ENCODE measurements at places on chromosomes 1 and 21.

- no peak for DNase-seq
Measured at GRCh38 chr1:100988121-100988520, 37.5 kb downstream of the DPH5 start.

DNA sequence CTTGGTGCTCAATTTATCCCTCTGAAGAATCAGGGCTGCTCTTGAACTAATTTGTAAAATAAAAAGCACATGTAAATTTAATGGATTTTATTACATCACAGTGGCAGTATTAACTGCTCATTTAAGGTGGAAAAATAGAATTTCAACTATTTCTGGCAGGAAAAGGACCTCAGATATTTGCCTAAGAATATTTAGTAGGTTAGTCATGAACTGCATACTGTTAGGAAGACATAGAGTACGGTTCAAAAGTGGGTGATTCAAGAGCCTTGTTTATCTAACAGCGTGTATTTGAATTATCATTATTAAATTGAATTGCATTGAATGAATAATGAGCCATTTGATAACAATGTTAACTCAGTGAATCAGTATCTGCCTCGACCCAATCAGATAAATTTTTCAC, 248.8 kb upstream of the PBX1 start:
- no peak for DNase-seq

DNA sequence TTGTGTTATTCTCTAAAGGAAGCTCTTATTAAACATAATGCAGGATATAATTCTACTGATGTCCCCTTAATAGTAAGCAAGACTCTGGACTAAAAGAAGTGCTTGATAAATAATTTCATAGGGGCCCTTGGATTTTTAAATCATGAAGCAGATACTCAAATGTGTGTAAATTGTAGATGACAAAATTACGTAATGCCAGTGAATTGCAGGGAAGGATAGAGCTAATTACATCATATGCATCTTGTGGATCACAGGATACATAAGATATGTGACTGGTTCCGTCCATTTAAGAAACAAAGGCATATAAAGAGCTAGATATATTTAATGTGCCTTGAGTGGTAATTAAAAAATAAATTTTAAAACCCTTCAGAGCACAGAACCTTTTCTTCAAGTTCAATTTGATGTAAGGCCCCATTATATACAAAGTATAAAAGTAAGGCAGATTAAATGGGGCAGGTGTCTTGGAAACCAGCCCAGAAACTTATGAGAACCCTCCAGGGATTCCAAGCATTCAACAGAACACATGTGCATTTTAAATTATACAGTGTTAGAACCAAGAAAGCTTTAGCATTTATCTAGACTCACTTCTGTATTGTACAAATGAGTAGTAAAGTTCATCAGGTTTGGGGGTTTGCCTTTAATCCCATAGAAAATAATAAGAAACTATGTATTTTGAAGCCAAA, 190.4 kb downstream of the NCAM2 start:
- DNase-seq: no peak

DNA sequence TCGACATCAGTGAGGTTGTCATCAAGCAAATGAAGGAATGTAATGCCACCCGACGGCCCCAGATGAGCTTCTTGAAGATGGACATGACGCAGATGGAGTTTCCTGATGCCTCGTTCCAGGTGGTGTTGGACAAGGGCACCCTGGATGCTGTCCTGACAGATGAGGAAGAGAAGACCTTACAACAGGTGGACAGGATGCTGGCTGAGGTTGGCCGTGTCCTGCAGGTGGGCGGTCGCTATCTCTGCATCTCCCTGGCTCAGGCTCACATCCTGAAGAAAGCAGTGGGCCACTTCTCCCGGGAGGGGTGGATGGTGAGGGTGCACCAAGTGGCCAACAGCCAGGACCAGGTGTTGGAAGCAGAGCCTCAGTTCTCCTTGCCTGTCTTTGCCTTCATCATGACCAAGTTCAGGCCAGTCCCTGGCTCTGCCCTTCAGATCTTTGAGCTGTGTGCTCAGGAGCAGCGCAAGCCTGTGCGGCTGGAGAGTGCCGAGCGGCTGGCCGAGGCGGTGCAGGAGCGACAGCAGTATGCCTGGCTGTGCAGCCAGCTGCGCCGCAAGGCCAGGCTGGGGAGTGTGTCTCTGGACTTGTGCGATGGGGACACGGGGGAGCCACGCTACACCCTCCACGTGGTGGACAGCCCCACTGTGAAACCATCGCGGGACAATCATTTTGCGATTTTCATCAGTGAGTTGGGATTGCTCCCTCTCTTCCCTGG, 2.5 kb downstream of the METTL13 start:
- no peak for DNase-seq

DNA sequence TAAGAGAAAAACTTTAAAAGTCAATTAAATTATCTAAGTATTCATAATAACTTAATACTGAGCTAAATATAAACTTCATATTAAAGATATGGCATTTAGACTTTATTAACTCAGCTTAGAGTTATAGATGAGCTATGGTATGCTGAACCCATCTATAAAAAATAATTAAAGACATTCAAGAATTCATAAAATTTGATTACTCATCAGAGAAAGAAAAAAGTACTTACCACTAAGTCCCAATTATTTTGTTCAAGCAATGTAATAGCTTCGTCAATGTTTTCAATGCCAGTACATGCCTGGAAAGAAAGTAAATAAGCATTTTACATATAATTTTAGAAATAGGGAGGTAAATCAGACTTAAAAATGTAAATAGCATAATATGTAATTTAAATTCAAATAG, 102.4 kb downstream of the FAF1 start:
- DNase-seq: no peak

DNA sequence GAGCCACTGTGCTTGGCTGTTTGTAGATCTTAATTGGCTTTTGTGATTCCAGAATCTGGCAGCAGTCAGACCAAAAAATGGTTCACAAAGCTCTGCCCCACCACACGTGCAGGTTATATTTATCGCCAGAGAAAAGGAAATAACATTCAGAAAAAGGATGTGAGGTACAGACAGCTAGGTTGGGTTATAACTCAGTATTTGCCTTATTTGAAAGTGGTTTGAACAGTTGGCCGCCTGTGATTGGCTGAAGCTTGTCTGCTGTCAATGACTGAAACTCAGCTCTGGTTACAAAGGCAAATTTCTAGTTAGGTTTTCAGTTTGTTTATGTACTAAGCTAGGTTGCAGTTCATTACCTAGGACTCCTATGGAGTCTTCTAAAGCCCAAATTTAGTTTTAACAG, 9.6 kb downstream of the SH3BGR start:
- no peak for DNase-seq

GRCh38 chr1:10339815-10340214, 59.0 kb upstream of the PGD start:
- DNase-seq: no peak

- no peak for DNase-seq
Measured at GRCh38 chr1:202888221-202888530, 773 bp downstream of the RABIF start.

DNA sequence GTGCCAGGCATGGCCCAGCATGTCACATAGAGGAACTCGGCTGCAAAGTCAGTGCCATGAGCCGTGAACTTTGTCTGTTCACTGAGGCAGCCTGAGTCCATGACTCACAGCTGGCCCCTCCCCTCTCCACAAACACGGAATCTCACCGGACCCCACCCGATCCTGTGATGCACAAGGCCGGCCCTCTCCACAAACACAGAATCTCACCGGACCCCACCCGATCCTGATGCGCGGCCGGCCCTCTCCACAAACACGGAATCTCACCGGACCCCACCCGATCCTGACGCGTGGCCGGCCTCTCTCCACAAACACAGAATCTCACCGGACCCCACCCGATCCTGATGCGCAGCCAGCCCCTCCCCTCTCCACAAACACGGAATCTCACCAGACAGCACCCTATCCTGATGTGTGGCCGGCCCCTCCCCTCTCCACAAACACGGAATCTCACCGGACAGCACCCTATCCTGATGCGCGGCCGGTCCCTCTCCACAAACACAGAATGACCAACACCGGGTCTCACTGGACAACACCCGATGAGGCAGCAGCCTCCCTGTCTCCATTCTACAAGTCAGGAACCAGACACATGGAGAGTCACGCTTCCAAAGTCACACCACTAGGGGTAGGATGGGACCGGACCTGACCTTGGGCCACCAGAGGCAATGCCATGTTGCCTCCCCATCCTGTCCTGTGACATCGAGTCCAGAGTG, 39.6 kb upstream of the GPR153 start:
- DNase-seq: no peak

DNA sequence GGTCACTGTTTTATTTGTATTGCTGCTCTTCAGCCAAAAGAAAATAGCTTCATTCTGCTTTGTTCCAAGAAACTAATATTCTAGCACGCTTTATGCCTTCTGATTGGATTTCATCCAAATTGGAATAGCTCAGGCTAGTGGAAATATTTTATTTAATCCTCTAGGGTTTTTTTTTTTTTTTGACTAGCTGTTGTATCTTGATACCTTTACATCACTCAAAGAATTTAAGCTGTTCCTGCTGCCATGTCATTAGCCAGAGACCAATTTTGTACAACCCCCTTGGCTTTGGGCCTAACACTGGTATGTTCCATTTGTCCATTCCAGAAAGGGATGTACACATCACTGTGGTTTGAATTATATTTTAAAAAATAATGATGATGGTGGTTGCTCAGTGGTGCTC, 103.0 kb downstream of the DISC1 start:
- no peak for DNase-seq

GRCh38 chr1:163745204-163745603, 423.4 kb downstream of the NUF2 start:
- DNase-seq: no peak

GRCh38 chr1:116234429-116234828, 123.2 kb downstream of the MAB21L3 start:
- DNase-seq: no peak

DNA sequence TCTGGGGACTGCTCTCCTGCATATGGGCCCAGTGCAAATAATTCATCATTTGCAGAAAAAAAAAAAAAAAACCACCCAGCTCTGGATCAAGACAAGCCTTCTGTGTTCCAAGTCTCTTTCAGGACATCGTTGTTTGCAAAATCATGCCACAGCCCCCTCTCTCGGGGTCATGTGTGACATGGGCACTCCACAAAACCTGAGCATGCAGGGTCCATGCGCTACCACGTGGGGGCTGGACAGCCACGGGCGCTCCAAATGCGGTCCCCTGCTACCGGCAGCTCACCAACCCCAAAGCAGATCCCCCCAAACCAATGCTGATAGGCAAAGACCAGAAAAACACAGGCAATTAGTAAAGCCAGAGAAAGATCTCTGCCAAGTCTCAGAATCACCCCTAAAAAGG, 17.6 kb downstream of the NPHP4 start:
- no peak for DNase-seq

- DNase-seq: peak; percentile 53
Measured at GRCh38 chr1:44696789-44697345, 22.4 kb downstream of the ARMH1 start.

- no peak for DNase-seq
Measured at GRCh38 chr1:244678697-244679096, 25.8 kb downstream of the DESI2 start.

DNA sequence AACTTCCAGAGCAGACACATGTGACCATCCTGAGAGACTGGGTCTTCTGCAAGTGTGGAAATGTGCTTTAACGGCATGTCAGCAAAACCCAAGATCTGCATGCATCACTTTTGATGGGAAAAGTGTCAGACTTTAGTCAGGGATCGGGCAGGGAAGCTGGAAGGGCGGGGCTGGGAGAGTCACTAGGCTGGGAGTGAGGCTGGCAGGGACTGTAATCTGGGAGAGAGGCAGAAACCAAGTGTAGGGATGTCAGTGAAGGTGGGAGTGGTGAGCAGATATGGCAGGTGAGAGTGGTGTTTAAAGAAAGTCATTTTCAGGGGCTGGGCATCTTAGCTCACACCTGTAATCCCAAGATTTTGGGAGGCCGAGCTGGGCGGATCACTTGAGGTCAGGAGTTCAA, 11.3 kb downstream of the CDA start:
- DNase-seq: no peak

DNA sequence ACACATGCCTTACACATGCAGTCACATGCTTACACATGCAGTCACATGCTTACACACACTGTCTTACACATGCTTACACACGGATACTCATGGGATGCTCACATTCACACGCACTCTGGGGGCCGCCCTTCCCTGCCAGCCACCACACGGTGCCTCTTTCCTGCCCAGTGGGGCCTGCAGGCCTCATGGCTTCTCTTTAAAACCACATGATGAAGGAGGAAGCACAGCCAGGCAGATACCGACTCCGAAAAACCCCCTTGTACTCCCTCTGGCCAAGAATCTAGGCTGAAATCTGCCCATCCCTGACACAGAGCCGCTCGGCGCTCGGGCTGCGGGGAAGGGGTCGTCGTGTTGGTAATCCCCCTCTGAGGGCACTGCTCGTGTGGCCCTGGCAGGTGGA, 113.0 kb downstream of the PRDM16 start:
- no peak for DNase-seq

DNA sequence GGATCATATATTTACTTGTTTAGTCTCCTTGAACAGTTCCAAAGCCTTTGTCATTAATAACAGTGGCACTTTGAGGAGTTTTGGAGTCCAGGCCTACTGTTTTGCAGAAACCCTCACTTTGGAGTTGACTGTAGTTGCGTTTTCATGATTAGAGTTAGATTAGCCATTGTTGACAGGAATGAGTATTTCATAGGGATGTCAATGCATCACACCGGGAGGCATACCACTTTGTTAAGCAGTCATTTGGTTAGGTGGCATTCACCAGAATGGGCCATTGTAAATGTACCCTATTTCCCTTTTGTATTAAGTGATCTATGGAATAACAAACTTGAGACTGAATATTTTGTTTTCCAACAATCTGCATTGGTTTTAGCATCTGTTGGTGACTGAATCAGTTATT, 11.8 kb downstream of the MRPS6 start:
- no peak for DNase-seq

- DNase-seq: no peak
Measured at GRCh38 chr21:17429936-17430335, 82.9 kb upstream of the CXADR start.

GRCh38 chr1:234262754-234263105, 110.5 kb upstream of the COA6 start:
- DNase-seq: no peak

DNA sequence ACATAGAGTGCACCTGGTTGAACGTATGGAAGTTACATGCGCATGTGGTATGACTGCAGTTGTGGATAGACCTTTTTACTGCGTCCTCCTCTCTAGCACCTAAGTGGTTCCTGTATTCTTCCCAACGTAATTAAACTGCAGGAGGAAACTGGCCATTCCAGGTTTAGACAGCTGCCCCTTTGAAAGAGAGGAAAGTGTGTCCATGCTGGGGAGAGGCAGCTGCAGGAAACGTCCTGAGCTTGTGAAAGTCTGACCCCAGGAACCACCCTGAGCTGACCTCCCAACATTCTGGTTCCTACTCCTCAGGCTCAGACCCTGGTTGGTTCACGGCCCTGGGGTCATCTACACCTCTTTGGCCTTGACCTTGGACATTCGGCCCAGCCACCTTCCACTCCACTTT, 309.3 kb downstream of the DISC1 start:
- no peak for DNase-seq

GRCh38 chr1:159828176-159828575, 1.5 kb downstream of the SLAMF8 start:
- DNase-seq: no peak

DNA sequence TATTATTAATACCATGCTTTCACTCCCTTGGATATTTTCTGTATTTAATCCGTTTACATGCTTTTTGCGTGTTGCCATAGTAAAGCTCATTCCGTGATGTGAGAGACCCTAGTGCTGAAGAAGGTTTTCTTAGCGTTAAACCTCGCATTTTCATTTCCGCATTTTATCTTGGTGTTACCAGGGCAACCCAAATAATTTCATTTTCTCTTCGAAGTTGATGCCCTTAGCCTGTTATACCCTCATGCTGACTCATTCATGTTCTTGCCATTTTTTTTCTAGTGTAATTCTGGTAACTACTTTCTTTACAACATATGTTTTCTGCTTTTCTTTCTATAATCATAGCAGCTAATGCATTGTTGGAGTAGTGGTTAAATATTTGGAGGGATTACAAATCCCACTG, 37.2 kb downstream of the LRRC8C start:
- DNase-seq: no peak
